ENCODE measurements at places on chromosomes 7 and 10.
A peak's percentile ranks its signal among the peaks of the same experiment; 100 is the strongest.

- no peak for DNase-seq
Observed at GRCh38 chr7:112414855-112415490, 35.3 kb upstream of the IFRD1 start.

GRCh38 chr10:80927419-80928078 lies 389.8 kb downstream of the SH2D4B start:
- no peak for DNase-seq

- DNase-seq = no peak
Observed at GRCh38 chr10:123913688-123914268, 22.2 kb upstream of the CPXM2 start.

DNA sequence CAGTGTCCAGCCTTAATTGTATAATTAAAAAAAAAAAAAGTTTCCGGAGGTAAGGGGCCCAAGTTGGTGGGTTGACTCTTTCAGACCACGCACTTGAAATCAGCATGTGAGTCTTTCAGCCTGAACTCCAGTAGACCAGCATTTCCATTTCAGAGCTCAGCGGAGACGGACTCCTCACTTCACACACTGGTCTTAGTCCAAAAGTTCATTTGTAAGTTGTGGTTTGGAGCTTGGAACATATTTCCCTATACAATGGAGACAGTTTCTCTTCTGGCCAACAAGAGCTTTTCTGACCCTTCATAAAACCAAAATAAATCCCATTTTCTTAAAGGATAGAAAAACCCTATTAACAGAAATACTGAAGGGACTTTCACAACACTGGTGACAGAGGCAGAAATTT lies 41.0 kb downstream of the ATXN7L1 start:
- DNase-seq = no peak

DNA sequence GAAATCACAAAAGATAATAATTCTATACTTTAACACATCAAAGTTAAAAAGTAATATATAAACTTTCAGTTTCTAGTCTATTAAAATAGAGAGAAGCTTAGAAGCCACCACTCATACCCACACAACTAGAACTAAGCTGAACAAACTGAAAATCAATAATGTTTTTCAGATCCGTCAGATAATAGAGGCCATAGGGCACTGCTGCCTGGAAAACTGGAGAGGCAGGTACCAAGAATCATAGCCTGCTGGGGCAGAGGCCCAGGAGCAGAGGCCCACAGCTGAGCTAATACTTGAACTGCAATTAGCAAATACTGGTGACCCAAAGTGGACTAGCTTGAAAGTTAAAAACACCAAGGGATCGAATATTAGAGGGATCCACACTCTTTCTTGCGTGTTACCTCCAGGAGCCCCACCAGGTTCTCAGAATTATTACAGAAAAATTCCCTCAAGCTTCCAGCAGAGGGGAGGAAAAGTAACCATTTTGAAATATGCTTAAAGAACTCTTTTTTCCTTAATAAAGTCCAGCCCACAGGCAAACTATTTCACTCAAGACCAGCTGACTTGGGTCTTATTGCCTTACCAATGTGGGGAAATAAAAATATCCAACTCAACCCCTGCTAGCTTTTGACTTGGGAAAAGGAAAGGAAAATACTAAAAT lies 774.1 kb upstream of the IGFBP3 start:
- no peak for DNase-seq

GRCh38 chr7:41232086-41232485 lies 470.8 kb downstream of the INHBA start:
- no peak for DNase-seq

DNA sequence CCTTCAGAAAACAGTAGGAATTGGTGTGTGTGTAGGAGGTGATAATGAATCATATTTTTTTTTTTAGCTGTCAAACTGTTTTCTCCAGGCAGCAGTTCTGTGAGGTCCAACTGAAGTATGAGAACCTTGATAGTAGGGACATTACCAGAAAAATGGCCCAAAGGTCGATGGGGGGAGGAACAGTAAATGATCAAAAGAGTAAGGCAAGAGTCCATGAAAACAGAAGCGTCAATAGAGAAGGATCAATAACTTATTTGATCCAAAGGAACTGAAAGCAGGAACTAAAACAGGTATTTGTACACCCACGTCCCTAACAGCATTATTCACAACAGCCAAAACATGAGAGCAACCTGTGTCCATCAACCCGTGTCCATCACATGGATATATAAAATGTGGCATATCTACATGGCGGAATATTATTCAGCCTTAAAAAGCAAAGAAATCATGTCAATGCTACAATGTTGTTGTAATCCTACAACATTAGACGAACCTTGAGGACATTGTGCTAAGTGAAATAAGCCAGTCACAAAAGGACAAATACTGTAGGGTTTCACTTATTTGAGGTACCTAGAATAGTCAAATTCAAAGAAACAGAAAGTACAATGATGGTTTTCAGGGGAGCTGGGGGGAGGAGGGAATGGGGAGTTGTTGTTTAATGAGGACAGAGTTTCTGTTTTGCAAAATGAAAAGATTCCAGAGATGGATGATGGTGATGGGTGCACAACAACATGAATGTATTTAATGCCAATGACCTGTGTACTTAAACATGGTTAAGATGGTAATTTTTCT lies 214.0 kb upstream of the KLF14 start:
- no peak for DNase-seq

DNA sequence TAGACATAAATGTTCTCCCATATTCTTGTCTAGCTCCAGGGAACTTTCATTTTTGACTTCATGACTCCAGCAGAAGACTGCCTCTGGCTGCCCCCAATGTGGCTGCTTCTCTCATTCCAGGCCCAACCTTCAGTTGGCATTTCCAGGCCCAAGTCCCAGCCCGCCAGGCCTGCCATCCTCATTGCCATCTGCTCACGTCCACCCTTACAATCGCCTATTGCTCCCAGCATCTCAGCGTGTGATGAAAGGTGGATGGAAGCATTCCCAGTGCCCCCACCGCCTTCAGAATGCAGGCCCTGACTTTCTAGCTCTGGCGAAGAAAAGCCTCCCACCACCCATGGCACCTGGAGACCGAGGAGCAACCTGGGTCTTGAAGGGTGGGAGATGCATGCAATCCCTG lies 132.1 kb upstream of the LANCL2 start:
- DNase-seq = no peak

DNA sequence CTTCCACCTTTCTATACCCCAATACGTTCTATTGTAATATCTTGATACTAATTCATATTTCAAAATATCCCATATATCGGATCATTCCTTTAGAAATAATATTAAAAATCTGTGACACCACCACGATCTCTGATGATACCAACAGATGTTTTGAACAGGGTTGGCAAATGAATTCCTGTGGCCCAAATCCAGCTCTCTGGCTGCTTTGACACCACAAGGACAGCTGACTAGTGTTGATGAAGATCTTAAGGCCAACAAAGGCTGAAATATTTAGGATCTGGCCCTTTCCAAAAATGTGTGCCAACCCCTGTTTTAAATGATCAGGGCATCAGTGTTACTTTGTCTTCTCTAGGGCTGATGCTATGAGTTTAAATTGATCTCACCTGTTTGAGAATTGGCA lies 380.7 kb upstream of the PFKP start:
- DNase-seq = no peak

- no peak for DNase-seq
Observed at GRCh38 chr10:91242940-91243339, 22.5 kb downstream of the PCGF5 start.

- DNase-seq = no peak
Observed at GRCh38 chr10:91557651-91558111, 75.2 kb downstream of the PPP1R3C start.

DNA sequence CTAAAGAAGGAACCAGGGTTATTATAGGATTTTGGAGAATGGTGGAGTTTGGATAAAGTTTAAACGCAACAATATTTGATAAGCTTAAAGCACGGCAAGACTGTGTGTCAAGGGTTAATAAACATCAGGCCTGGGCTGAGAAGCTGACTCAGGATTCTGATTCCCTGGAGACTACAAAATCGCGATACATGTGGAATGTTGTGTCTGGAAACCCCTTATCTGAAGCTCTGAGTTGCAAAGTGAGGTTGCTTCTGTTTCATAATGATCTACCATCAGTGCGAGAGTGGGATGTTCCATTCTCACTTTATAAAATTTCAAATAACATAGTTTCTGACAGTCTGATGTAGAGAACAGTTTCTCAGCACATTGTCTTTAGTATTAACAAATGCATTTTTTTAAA lies 7.8 kb downstream of the C1GALT1 start:
- DNase-seq = no peak

GRCh38 chr7:47326220-47326619 lies 255.7 kb downstream of the TNS3 start:
- no peak for DNase-seq

GRCh38 chr7:17436126-17436525 lies 137.7 kb downstream of the AHR start:
- no peak for DNase-seq

DNA sequence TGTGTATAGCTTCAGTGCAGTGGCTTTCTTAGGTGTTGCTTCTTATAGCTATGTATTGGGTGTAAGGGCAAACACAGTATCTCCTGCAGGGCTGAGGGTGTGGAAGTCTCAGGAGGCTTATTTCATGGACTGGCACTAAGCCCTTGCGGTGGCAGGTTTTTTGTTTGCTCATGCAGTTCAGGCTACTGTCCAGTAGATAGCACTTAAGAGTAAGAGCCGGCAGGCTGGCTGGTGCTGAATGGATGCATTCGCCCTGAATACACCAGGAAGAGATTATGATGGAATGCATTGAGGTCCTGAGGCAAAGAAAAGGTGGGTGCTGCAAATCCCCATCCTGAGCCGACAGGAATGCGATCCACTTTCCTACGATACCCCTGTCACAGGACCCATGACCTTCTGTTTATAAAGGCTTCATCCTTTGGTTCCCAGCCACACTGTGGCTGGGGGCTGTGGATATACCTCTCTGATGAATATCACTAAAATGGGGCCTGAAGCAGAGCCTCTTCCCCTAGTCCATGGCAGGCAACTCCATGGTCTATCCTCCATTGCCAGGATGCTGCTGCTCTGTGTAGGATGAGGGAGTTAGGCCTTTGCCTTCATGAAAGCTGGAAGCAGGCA lies 44.9 kb downstream of the ANXA8 start:
- DNase-seq = no peak

GRCh38 chr10:20668985-20669384 lies 228.1 kb downstream of the NEBL start:
- DNase-seq = no peak

GRCh38 chr10:43912469-43912868 lies 263.8 kb upstream of the ZNF32 start:
- DNase-seq = no peak

DNA sequence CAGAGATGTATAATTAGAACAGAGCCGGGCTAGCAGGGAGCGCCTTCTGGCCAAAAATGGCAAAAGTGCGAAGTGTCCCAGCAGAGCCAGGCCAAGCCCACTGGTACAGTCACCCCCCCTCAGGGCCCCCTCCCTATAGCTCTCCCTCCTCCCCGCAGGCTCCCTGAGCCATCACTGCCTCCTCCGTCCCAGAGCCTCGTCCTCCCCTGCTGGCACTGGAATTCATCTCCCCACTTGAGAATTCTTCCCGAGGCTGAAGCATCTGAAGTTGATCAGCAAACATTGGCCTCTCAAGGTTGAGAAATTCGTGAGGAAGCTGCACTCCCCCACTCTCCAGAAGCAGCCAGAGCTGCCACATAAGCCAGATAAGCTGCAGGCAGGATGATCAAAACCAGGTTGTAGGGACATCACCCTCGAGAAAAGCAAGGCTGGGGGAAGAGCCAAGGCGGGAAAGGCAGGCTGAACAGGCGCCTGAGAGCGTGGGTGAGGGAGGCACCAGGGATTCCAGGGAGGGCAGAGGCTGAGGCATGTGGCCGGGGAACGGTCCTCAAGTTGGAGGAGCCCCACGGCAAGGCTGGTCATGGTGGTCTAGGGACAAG lies 23.4 kb downstream of the CAMK2G start:
- DNase-seq = no peak

- no peak for DNase-seq
Observed at GRCh38 chr10:86964061-86964846, 4.0 kb upstream of the ADIRF start.

GRCh38 chr10:130463876-130464364 lies 327.7 kb downstream of the GLRX3 start:
- no peak for DNase-seq

- no peak for DNase-seq
Observed at GRCh38 chr7:129955993-129956543, 3.3 kb upstream of the UBE2H start.

- no peak for DNase-seq
Observed at GRCh38 chr7:92730808-92731207, 105.6 kb downstream of the CDK6 start.

DNA sequence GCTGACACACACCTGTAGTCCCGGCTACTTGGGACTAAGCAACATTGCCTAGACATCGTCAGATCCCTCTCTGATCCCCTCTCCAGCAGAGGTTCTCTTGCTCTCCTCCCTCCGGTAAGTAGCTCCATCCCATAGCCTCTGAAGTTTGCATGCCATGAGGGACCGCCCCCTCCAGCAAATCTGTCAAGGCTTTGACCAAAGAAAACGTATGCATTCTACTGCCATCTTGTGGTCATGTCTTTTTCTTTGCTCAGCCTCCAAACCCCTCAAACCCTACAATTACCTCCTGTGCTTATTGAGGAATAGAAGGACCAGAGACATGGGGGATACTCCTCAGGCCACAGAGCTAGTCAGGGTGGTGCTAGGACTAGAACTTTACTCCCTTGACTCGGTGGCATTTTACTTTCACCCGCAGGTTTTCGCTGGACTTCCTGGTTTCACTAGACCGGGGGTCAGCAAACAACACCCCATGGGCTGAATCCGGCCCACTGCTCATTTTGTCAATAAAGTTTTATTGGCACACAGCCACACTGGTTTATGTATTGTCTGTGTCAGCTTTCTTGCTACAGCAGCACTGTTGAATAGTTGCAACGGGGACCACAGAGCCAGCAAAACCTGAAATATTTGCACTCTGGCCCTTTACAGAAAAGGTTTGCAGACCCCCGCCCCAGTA lies 202.6 kb upstream of the FOXK1 start:
- DNase-seq = no peak

GRCh38 chr7:57305192-57305748 lies 144.7 kb upstream of the ZNF716 start:
- no peak for DNase-seq

- no peak for DNase-seq
Observed at GRCh38 chr7:94183289-94183749, 179.2 kb upstream of the BET1 start.

GRCh38 chr7:134420424-134421125 lies 38.3 kb downstream of the AKR1B1 start:
- no peak for DNase-seq

GRCh38 chr10:34229917-34230316 lies 585.2 kb downstream of the PARD3 start:
- DNase-seq = no peak

DNA sequence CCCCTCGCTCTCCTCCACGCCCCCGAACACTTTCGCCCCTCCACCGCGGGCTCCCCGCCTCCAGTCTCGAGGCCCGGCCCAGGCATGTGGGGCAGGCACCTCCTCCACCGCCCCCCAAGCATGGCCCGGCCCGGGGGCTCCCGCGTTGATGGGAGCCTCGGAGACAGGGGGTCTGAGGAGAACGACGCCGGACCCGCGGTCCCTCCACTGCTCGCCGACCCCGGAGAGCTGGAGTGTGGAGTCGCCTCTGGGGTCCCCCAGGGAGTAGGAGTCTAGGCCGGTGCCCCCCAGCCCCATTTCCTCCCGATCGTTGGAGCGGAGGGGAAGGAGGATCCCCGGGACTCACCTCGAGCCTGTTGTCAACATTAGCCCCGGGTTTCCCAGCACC lies 206 bp downstream of the UPF2 start:
- DNase-seq = peak; percentile 64

- no peak for DNase-seq
Observed at GRCh38 chr7:133702960-133703359, 424.2 kb upstream of the LRGUK start.

- peak; percentile 32 for DNase-seq
Observed at GRCh38 chr7:87628780-87629569, 777 bp downstream of the RUNDC3B start.

Data from stimulated activated CD4-positive, alpha-beta T cell treated with anti-CD3 and anti-CD28 coated beads, Interleukin-4, amount 100 ng/mL, for 1 hour (primary cell).